ENCODE measurements at places on chromosomes 4 and X.
A peak's percentile ranks its signal among the peaks of the same experiment; 100 is the strongest.

DNA sequence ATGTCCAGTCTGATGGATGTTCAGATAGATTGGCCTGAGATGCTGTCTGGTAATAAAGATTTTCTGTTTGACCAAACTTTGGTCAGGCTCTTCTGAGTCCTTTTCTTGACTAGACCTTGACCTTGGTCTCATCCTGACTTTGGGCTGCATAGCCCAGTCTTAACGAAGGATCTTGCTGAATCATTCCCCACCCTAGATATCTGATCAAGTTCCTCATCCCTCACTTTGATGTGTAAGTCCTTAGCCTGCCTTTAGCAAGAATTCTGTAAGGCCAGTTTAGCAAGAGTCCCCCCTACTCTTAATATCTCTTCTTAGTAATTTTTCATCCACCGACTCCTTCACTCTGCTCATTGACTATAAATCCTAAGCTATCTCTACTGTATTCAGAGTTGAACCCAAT is 244.4 kb upstream of the JADE1 start:
- DNase-seq, result no peak

DNA sequence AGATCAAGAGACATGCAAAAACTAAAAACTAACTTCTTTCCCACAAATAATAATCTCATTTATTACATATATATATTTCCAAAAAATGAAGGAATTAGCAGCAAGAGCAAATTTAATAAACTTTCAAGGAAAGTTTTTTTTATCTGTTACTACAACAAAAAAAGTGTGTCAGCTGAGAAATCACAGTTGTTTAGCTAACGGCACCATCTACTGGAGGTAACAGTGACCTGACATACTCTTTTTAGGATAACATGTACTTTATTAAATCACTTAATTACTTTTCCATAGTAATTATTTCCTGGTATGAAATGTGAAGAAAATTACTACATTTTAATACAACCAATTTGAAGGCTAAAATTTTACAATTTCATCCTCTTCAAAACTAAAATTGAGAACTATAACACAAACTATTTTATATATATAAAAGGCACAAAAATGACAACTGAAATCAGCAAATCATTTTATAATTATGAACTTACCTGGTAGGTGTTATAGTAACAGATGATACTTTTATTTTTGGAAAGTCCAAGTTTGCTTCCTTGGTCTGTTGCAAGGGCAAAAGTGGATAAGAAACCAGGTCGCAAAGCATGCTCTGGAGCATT is 9.1 kb downstream of the LAMTOR3 start:
- DNase-seq, result no peak

- DNase-seq, result no peak
These were observed 917.7 kb upstream of the INTU start for GRCh38 chr4:126715067-126715466.

DNA sequence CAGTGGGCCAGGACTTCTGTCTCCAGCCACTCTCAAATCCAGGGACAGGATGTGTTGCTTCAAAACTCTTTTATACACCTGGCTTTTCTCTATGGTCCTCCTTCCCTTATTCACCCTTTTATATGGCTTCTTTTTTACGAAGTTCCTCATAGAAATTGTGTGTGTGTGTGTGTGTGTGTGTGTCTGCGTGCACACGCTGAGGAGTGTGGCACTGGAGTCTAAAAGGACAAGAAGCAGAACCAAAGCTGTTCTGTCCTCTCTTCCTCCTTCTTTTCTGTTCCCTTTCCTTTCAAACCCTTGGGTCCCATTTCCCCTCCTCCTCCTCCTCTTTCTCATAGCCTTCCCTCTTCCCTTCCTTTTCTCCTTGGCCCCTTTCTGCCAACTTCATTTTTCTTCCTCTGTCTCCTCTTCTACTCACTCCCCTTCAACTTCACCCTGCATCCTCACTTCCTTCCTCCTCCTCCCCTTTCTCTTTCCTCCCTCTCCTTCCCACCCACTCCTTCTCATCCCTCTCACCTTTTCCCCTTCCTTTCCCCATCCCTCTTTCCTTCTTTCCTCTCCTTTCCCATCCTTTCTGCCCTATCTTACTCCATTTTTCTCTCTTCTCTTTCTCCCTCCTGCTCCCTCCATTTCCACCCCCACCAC is 360.5 kb downstream of the MID1IP1 start:
- DNase-seq, result no peak

DNA sequence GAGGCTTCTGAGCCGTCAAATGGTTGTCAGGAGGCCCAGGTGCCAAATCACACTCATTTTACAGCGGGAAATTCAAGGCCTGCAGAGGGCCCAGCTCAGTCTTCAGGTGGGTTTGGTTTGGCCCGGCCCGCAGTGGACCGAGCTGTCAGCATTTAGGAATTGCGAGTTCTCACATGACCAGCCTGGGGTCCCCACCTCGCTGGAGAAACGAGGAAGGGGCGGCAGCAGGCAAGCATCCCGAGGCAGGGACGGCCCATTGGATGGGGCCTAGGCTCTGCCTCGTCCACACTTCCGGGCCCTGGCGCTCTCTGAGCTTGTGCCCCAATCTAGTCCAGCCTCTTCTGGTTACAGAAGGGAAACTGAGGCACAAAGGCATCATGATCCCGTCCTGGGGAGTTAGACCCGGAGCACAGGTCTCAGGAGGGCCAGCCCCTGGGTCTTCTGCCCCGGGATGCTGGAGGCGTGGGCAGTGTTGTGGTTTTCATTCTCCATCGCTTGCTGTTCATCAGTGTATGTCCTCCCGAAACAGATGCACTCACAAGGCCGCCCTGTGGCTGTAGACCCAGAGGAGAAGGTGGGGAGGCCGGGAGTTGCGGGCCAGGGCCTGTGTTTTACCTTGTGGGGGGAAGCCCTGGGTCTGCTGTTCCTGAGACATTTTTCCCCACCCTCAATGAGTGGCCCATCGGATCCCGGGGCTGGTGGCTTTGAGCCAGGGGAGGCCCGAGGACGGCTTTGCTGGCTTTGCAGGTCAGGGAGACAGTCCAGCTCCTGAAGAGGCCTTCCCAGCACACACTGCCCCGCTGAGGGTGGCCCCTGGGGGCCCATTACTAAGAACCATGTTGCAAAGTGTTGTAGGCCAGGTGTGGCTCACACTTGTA is 8.9 kb downstream of the PSAPL1 start:
- DNase-seq, result peak; percentile 56

- no peak for DNase-seq
These were observed 55.5 kb downstream of the SCML1 start for GRCh38 chrX:17792826-17793225.

- no peak for DNase-seq
These were observed 6.4 kb downstream of the ACE2 start for GRCh38 chrX:15594371-15594770.

- no peak for DNase-seq
These were observed 531 bp downstream of the RUFY3 start for GRCh38 chr4:70722199-70722791.

DNA sequence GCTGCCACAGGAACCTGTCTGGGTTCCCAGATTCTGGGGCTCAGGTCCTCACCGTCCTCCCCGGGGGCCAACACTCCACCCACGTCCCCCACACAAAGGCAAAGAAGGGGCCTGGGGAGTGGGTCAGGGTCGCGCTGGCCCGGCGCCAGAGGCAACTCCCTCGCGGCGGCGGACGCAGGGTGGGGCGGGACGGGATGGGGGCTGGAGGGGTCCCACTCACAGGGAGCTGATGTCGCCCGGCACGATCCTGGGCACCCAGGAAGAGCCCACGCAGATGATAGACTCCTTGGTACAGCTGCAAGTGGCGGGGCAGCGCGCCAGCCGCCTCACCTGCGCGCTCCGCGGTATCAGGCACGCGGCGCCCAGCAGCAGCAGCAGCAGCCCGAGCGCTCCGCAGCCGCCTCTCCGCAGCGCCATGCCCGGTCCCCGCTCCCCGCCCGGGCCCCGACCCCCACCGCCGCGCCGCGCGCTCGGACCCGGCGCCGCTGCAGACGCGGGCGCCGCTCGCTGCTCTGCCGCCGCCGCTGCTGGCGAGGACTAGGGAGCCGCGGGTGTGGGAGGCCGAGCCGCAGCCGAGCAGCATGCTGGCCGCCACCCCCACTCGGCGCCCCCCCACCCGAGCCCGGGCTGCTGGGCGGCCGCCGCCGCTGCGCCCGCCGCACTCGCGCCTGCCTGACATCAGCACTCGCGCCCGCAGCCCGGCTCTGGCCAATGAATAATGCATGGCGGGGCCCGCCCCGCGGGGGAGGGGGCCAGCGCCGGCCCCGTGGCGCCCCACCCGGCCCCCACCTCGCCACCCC is at the start of gene LGI2:
Gene LGI2 (minus strand): TSS at position 670 of the 800 bp plus-strand sequence. CDS start 253 bp downstream, at position 417.
- DNase-seq, result peak; percentile 70

DNA sequence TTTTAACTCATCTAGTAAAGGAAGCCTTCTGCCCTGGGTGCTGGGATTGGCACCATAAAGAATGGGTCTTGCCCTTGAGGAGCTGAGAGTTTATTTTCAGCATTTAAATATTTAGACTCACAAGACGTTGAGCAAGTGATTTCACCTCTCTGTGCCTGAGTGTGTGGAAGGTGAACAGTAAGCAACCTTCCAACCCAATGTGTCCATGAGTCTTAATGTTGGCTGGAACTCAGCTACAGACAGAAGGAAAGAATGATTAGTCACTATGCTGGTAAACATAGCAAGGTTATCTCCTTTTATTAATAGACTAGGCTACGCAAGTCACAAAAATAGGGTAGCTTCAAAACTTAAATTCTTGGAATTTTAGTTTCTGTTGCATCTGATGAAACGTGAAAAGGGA is 277.4 kb upstream of the GATB start:
- DNase-seq, result no peak

DNA sequence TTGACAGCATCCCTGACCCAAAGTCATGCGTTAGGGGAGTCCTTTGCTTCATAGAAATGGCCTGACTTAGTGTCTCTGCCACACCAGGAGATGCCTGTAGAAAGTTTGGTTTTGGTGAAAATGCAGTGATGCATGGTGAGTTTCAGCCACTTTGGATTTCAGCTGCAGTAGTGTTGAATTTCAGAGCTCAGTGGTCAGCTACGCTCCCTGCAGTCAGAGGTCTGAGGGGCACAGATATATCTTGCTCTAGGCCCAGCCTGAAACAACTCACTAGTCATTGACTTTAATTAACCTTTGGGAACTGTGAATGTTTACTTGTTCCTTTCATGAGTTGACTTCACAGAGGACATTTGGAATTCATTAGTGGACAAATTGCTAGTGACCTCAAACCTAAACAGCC is 17.5 kb downstream of the RBMX2 start:
- DNase-seq, result no peak

DNA sequence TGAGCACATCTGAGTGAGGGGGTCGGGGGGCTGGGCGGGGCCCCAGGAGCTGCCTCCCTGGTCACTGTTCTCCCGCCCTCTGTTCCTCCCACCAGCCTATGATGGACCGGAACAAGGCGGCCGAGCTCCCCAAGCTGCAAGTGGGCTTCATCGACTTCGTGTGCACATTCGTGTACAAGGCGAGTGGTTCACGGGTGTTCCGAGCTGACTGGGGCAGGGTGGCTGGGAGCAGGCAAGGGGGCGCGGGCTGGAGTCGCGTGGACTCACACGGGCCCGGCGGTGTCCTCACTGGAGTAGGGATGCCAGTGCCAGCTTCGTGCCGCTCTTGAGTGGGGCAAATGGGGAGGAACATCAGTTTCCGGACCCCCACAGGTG is 7.7 kb downstream of the ATP5ME start:
- DNase-seq, result no peak

- DNase-seq, result no peak
These were observed 20.1 kb downstream of the ARHGEF9 start for GRCh38 chrX:63764946-63765345.

DNA sequence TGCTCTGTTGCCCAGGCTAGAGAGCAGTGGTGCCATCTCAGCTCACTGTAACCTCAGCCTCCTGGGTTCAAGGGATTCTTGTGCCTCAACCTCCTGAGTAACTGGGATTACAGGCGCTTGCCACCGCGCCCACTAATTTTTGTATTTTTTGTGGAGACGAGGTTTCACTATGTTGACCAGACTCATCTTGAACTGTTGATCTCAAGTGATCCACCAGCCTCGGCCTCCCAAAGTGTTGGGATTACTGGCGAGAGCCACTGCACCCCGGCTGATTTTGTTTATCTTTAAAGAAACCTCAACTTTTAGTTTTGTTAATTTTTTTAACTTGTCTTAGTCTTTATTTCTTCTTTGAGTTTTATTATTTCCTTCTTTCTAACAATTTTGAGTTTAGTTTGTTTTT is 163.2 kb downstream of the SLC4A4 start:
- no peak for DNase-seq

DNA sequence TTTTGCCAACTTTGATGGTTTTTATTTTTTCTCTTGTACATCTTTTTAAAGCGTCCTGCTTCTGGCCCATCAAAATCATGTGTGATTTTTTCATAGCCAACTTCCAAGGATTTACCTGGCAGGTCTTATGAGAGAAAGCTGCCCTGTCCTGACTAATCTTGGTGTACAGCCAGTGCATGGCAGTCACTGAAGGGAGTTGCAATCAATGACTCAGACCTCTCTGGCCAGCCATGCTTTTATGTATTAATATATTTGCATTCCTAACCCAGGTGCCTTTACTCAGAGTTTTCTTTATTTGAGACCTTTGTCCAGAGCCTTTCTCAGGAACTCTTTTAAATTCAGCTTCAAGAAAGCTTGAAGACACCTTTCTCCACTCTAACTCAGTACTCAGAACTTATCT is 691.5 kb upstream of the HTR2C start:
- no peak for DNase-seq

DNA sequence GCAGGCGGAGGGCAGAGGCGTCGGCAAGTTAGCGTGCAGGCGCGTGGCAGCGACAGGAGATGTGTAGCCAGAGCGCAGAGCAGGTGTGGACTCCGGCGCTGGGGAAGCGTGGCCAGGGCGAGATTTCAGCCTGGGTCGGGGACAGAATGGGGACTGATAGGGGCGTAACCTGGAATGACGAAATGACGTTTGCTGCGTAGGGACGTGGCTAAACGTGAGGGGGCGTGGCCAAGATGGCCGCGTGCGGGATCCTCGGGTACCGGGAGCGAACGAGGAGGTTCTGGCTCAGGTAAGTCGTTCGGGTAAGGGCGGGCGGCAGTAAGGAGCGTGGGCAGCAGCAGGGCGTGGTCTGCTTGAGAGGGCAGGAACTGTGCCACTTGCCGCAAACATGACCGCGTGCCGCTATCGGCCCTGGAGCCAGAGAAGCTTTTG is 10.9 kb upstream of the CLTRN start:
- DNase-seq, result peak; percentile 94

GRCh38 chrX:14352511-14352910 is 176.8 kb upstream of the GLRA2 start:
- no peak for DNase-seq

GRCh38 chr4:180530787-180531186 is 1712.4 kb upstream of the TENM3 start:
- no peak for DNase-seq

GRCh38 chrX:29145316-29145715 is 558.1 kb downstream of the IL1RAPL1 start:
- no peak for DNase-seq
